GM23338 (cell line): ENCODE measurements at places on chromosomes 6 and 20. TPM values are rescaled to one million over a fixed set of nuclear protein-coding genes. Genes with fewer than 3 reads are reported as not detected.

DNA sequence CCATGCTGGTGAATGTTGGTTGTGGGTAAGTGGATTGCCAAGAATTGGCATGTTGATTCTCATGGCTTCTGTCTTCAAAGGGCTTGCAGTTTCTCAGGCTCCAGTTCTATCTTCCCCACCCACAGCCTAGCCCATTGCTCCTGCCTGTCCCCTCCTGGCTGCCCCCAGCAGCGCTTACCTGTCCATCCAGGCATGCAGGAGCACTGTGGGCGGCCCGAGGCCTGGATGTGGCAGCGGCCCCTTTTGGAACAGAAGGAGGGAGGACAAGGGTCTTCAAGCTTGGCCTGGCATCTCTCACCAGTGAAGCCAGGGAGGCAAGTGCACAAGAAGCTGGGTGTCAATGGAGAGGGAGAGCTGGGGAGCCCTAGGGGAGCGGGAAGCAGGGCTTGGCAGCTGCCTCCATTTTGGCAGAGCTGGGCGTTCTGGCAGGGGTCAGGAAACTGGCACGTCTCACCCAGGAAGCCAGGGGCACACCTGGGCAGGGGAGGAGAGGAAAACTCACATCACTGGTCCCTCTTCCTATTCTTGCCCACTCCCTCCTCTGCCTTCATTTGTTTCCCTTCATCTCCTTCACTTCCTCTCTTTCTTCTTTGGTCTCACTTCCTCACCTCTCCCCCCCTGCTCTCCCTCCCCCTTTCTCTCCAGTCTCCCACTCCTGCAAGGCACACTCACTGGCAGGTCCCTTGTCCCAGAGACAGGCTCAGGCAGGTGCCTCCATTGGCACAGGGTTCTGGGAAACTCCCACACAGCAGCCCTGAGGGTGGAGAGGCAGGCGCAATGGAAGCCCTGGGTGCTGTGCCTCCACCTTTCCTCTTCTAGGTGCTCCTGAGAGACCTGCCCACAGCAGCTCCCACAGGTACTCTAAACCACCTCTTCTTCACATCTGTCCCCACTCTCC, 1.3 kb downstream of the NOTCH4 start:
- DNase-seq = no peak

DNA sequence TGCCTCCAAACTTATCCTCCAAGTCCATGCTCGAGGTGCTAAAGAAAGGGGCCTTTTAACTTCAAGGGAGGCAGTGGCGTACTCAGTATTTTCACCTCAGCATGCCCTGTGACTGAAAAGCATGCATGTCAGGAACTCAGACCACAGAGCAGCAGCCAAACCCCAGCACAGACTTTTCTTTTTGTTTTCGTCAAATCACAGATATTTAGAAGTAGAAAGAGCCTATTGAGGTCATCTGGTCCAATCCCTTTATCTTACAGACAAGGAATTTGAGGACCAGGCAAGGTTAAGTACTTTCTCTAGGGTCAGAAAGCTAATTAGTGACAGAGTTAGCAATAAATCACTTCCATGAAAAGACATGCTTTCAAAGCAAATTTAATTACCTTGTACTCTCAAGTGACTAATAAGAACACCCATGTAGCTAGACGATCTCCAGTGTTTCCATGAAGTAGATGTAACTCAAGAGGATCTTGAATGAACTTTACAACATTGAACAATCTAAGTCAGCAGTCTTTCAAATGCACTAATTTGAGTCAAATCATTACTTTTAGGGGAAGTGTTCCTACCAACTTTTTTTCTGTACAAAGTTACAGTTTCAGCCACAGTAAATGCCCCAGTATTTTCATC, 35.9 kb downstream of the MOXD1 start:
- peak; percentile 16 for DNase-seq

DNA sequence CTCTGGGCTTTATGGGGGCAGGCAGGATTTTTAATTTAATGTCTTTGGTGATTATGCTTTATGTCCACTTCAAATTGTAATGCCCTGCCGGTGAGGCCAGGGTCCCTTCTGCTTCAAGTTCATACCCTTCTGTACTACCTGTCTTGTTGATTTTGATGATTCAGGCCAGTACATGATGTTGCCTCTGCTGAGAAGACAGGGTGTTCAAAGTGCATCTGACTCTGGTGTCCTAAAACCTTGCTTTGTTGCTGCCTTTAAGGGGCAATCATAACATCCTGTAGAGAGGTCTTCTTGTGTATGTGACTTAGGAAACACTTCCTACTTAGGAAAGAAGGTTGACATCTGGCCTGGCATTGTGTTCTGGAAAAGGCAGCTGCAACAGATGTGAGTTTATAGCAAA, 113.2 kb downstream of the TMEM170B start:
- DNase-seq = peak; percentile 5

Gene MDC1
- polyA plus RNA-seq = 17.2 and 19.7 TPM in 2 replicates

DNA sequence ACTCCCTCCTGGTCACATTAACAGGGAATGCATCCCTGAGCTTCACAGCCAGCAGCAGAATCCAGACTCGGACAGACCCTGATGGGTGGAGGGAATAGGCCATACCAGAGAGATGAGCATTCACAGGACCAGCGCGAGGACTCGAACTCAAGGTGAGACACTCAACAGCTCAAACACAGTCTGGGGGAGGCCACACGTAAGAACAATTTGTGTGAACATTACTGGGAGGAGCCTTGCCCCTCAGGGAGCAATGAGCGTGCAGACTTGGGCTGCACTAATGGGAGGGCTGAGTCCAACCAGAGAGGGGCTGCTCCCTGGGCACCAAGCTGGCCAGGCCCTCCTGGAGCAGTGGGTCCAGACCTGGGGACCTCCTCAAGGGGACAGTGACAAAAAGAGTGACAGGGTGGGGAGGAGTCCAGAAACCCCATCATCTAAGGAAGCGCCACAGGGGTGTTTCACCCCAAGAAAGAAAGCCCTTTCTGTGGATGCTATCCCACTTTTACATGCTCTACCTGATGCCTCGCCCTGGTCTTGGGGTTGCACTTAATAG, 118.4 kb downstream of the MRPL14 start:
- no peak for DNase-seq
